ENCODE measurements at places on chromosomes 6 and 20.

GRCh38 chr6:24856901-24857670 lies 58.4 kb upstream of the ARMH2 start:
- ATAC-seq: no peak

- no peak for ATAC-seq
Observed at GRCh38 chr6:119310486-119311036, 39.0 kb downstream of the MAN1A1 start.

- ATAC-seq: no peak
Observed at GRCh38 chr6:150175586-150176151, 32.8 kb downstream of the PPP1R14C start.

GRCh38 chr6:105215506-105215905 lies 35.7 kb upstream of the POPDC3 start:
- ATAC-seq: no peak

DNA sequence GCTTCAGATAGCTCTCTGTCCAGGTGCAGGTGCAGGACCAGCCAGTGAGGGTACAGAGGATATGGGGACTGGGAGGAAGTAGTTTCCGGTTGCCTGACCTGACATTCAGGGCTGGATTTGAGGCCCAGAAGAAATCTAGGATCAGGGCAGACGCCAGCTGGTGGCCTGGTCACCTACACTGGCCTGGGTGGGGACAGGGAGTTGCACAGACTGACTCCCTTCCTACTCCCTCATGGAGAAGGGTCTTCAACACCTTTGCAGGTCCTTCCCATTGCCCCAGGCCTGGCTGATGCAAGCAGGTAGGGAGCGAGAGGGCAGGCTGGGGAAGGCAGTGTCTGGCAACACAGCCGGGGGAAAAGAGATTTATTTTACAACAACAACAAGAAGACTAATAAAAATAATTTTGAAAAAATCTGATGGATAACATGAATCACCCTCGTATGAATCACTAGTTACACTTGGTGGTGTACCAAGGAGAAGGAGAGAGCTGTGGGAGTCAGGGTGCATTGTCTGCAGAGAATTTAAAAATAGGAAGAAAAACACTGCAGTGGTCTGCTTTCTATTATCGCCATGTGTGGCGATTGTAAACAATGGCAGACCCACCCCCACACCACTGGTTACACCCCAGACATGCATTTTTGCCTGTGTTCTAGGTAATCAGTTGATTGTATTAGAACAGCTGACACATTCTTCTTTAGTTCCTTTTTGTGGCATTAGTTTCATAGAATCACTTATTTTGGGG lies 62.3 kb upstream of the SNX9 start:
- ATAC-seq: no peak

DNA sequence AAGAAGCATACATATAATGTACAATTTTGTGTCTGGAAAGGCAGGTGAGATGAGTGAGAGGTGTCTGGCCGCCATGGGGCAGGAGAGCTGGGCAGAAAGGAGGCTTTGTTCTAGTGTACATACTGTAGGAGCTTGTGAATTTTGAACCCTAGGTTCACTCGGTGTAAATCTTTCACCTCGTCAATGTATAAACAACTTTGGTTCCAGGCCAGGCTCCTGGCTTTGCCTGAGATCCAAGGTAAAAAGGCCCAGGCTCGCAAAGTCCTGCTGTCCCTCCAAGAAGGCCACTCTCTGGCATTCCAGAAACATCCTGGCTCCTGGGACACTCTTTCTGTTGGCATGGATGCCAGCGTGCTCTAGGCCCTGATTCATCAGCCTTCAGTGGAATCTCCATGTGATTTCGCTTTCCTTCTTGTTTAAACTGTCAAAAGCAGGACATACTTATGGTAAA lies 7.1 kb upstream of the SLC22A7 start:
- no peak for ATAC-seq

GRCh38 chr6:119034827-119035458 lies 43.5 kb downstream of the FAM184A start:
- ATAC-seq: no peak

DNA sequence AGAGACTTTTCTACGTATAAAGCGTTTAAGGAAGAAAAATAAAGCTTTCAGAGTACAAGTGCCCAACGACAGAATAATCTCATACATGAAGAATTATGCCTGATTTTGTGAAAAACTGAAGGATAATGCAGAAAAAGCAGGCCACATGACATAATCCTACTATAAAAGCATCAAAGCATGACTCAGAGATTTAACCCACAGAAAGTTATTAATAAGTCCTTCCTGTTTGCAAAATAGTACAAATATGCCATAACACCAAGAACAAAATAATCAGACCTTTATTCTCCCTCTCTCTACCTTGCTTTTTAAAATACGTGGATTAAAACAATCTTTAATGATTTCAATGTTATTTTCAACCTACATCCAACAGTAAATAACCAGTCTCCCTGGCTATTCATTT lies 118.6 kb upstream of the BCLAF1 start:
- ATAC-seq: no peak

GRCh38 chr6:14335071-14335470 lies 217.5 kb downstream of the CD83 start:
- no peak for ATAC-seq

DNA sequence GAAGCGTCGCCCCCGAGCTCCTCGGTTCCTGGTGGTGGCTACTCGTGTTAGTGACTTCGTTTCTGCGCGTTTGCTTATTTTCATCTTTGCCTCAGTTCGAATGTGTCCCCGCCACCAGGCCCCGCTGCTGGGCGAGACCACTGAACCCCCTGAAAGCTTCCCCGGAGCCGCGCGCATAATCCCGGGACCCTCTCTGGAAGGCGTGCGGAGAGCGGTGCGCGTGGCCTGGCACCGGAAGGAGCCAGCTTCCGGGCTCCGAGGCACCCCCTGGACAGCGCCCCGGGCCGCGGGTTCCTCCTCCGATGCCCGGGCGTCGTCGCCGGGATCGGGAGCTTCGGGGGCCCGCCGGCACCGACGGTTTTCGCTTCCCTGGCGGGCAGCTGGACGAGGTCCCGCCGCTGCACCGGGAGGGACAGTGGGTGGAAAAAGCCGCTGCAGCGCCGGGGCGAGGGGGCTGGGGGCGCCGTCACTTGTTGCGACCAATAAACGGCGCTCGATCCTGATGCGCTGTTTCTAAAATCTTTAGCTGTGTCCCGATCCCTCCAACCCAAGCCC lies 643 bp upstream of the SLC35D3 start:
- ATAC-seq: no peak

DNA sequence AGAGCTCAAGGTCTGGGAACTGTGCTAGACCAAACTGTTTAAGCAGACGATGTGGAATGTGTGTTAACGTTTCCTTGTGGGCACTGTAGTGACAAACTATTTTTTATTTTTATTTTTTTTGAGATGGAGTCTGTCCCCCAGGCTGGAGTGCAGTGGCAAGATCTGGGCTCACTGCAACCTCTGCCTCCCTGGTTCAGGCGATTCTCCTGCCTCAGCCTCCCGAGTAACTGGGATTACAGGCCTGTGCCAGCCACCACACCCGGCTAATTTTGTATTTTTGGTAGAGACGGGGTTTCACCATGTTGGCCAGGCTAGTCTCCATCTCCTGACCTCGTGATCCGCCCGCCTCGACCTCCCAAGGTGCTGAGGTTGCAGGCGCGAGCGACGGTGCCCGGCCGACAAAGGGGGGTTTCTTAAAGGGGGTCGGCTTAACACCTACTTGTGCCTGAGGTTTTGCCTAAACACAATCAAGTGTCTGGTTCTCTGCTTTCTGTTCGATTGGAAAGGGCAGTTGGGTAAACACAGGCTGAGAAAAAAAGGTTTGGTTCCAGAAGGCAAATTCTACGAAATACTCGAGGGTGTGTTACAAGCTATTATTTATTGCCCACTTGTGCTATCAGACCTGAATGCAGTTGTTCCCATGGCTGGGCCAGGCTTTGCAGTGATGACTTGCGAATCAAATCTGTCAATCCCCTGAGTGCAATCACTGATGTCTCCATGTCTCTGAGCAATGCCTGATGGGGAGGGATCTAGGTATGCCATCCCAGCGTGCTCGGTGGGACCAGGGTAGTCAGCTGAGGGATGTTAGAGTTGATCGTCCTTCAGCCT lies 1.3 kb downstream of the NOP56 start:
- no peak for ATAC-seq

DNA sequence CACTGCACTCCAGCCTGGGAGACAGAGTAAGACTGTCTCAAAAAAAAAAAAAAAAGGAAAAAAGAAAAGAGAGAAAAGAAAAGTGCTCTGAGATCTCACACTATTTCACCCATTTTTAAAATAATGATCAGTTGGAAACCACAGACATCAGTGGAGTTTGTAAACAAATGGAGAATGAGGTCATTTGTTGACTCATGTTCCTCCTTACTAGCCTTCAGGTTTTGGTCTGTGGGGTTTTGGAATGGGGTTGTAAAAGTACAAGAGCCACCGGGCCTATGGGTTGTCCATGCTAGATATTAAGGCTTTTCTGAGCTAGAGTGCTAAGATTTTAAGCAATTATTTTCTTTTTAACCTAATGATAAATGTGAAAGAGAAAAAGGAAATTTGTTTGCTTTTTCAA lies 104.4 kb upstream of the PRL start:
- ATAC-seq: no peak

Data from gastroesophageal sphincter (tissue), 4 donors.